HFFc6 (cell line): ENCODE measurements at places on chromosomes 2 and 18. TPM values are rescaled to one million over a fixed set of nuclear protein-coding genes. Genes with fewer than 3 reads are reported as not detected.

Gene CYBRD1
- total RNA-seq, result 115 to 133 TPM (median 127 TPM) in 3 replicates

Gene CAPN13
- total RNA-seq, result not detected in 3 replicates

Gene DNAJC5G
- total RNA-seq, result not detected in 3 replicates

GRCh38 chr2:160336635-160337034, 136.6 kb upstream of the ITGB6 start:
- no peak for DNase-seq

- no peak for DNase-seq
These were observed 171.1 kb upstream of the SKOR2 start for GRCh38 chr18:47422524-47422923.

DNA sequence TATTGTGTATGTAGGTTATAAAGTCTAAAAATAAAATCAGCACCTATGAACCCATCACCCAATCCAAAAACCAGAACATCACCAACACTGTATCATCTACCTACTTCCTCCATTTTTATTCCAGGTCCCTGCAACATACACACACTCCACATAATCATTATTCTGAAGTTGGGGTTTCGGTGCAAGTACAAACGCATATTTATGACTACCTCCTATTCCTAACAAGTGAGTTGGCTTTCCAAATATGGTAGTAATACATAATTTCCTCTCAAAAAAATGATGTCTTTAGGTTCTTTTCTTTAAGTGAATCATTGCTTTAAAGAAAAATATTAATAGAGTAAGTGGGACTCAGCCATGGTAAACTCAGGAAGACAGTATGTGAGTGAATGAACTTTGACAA, 3.3 kb downstream of the ACVR1 start:
- DNase-seq, result no peak
